ENCODE measurements at places on chromosomes 4 and X.
A peak's percentile ranks its signal among the peaks of the same experiment; 100 is the strongest.

DNA sequence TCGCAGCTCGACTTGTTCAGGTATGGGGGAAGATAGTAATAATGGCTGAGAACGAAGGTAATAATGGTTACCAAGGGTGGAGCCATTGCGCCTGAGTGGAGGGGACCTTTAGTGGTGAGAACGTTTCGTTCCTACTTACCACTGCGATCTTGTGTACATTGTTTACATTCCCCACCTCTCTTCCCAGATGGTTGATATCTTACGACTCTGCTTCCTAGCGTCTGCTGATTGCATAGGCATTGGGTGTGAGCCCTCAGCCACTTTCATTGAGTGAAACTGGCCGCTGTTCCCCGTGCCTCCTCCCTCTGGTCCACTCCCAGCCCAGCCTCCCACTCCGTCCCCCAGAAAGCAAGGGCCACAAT lies 850 bp downstream of the IGBP1 start:
- no peak for DNase-seq

- DNase-seq: no peak
These were observed 104.1 kb downstream of the PALLD start for GRCh38 chr4:168600796-168601583.

DNA sequence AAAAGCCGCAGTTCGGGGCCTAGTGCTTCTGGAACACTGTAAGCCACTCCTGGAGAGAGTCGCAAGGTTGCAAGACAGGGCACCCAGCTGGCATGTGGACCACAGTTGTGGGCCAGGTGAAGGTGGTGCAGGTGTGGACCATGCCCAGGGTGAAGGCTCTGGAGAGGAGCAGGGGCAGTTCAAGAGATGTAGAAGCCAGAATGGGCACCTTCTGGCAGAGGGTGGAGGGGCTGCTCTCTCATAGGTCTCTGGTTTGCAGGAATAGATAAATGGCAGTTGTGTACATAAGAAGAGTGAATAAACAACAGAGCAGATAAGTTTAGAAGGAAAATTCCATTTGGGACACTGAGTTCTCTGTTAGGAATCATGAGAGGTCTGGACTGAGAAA lies 38.6 kb downstream of the TNIP3 start:
- no peak for DNase-seq

- DNase-seq: no peak
These were observed 147.6 kb downstream of the FSTL5 start for GRCh38 chr4:162016219-162016618.

GRCh38 chrX:12894074-12895030 lies 12.1 kb upstream of the TLR8 start:
- no peak for DNase-seq

GRCh38 chrX:123859846-123860838 lies at the start of gene XIAP:
TSS of gene XIAP (plus strand) at chrX:123860053. CDS start at chrX:123885663, 25,610 bp downstream.
- DNase-seq: peak; percentile 45

GRCh38 chr4:145315811-145316225 lies 135.4 kb upstream of the OTUD4 start:
- DNase-seq: no peak

DNA sequence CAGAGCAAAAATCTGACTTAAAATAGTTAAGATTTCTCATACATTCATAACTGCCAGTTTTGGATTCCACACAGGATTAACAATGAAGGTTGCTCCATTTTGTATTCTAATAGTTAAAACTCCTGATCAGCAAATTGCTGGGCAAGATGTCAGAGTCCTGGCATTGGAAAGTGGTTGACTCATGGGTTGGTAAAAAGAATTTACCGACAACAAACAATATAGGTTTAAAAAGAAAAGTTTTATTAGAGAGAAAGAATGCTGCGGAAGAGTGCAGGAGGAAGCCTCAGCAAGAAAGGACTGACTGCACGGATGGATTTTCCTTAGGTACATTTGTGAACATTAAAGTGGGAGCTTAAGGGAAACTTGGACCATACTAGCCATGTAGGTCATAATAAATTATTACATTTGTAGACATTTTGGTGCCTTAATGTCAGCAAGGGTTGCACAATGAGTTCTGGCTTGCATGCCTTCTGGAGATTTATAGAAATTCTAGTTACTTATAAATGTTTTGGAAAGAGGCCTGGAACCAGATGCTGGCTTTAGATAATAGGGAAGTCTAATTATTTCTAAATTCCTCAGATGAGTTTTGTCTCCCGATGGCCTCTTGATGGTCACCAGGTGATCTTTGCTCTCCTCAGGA lies 25.4 kb upstream of the IL2 start:
- DNase-seq: no peak

- DNase-seq: no peak
These were observed 46.0 kb downstream of the HSPA4L start for GRCh38 chr4:127828121-127828520.

DNA sequence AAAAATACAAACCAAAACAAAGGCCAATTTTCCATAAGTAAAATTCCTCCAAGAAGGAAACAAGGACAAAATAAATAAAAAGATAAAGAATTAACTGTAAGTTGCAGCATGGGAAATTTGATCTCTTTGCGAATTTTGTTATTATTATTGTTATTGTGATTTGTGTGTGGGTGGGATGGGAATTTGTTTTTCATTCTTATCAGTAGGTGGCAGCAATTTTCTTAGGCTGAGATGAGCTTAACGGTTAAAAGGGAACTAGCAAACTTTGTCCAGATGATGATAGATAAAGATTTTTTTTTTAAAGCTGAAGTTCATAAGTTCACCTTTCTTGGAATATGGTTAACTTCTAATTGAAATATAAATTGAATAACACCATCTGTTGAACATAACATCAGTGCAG lies 83.2 kb upstream of the IL1RAPL2 start:
- DNase-seq: no peak

DNA sequence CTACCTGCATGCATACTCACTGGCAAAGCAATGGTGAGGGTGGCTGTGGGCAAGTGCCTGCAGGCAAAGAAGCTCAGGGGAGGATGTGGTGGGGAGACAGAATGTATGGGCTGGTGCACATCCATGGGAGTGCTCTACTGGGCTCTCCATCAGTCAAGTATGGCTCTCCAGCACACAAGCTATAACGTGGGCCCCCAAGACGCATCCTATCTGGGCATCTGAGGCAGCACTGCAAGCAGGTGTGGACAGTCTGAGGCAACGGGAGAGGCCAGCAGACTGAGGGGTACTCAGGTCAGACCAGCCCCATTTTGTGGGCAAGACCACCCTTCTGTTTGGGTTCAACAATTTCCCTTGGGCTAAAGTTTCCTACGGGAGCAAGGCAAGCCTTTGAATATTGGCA lies 1227.8 kb downstream of the FAM133A start:
- no peak for DNase-seq
